ENCODE measurements at places on chromosomes 2 and 18. TPM values are rescaled to one million over a fixed set of nuclear protein-coding genes. Genes with fewer than 3 reads are reported as not detected.

Gene AQP12B
- total RNA-seq = not detected

Gene MYO1B
- total RNA-seq = 1.3 TPM

Gene UGT1A5
- total RNA-seq = not detected

Gene CYS1
- not detected for total RNA-seq

Gene ANKRD30BL
- not detected for total RNA-seq

Gene MSH6
- 44.7 TPM for total RNA-seq

Gene CCDC85A
- not detected for total RNA-seq

Gene CXCR1
- total RNA-seq = 0.13 TPM

Gene RGPD4
- not detected for total RNA-seq

GRCh38 chr2:97900806-97901205 is 94.9 kb downstream of the TMEM131 start:
- DNase-seq = no peak
- H3K27me3 ChIP-seq = no peaks in the 10 kb centered on the region
- H3K4me1 ChIP-seq = no peaks in the 10 kb centered on the region
- H3K27ac ChIP-seq = no peak overlapping the region
- H3K4me3 ChIP-seq = no peak overlapping the region
- no peaks in the 10 kb centered on the region for H3K36me3 ChIP-seq

DNA sequence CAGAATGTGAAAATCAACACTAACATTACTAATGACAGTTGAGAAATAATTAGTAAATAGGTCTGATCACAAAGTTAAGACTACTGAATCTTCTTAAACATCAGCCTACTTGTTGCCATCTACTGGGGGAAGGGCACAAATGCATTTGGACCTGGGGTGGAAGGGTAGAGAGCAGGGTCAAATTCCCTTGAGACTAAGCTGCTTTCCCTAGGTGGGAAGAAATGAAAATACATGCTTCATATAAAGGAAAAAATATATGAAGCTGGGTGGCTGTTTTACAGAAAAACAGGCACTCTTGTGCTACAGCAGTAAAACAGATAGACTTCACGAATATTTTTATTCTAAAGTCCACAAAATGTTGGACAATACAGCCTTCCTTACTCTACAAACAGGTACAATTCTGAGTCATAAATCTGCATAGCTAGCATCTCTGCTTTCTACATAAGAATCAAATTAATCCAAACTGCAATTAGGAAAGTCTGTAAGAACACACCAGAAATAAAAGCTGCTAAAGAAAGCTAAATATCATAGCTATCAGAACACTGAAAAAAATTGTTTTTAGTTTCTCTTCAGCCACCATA is 10.9 kb downstream of the TRIP12 start:
- no peak overlapping the region for H3K4me3 ChIP-seq
- H3K27ac ChIP-seq = no peak overlapping the region
- H3K36me3 ChIP-seq = peaks cover 8% of the 10 kb centered on the region

- no peaks in the 10 kb centered on the region for H3K4me1 ChIP-seq
- H3K36me3 ChIP-seq = no peaks in the 10 kb centered on the region
- no peak overlapping the region for H3K27ac ChIP-seq
- H3K27me3 ChIP-seq = peaks cover 4% of the 10 kb centered on the region
Observed at GRCh38 chr18:62455222-62455621, 67.6 kb upstream of the ZCCHC2 start.

- DNase-seq = no peak
- no peaks in the 10 kb centered on the region for H3K4me1 ChIP-seq
- no peak overlapping the region for H3K4me3 ChIP-seq
- no peak overlapping the region for H3K27ac ChIP-seq
- no peaks in the 10 kb centered on the region for H3K27me3 ChIP-seq
Observed at GRCh38 chr18:49976795-49977560, 163.6 kb upstream of the ACAA2 start.

DNA sequence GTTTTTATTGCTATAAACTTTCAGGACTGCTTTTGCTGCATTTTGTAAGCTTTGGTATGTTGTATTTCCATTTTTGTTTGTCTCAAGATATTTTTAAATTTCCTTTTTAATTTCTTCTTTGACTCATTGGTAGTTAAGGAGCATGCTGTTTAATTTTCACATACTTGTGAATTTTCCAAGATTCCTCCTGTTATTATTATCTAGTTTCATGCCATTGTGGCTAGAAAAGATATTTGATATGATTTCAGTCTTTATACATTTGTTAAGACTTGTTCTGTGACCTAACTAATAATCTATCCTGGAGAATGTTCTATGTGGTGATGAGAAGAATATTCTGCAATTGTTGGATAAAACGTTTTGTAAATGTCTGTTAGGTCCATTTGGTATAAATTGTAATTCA is 62.1 kb downstream of the NUP35 start:
- DNase-seq = no peak
- H3K27ac ChIP-seq = no peak overlapping the region
- H3K4me3 ChIP-seq = no peak overlapping the region
- H3K36me3 ChIP-seq = peaks cover 36% of the 10 kb centered on the region

- DNase-seq = no peak
- no peak overlapping the region for H3K4me3 ChIP-seq
- no peaks in the 10 kb centered on the region for H3K27me3 ChIP-seq
- no peak overlapping the region for H3K27ac ChIP-seq
- no peaks in the 10 kb centered on the region for H3K4me1 ChIP-seq
Observed at GRCh38 chr18:40006634-40007033, 1948.4 kb upstream of the PIK3C3 start.

GRCh38 chr2:72117718-72118117 is 29.9 kb downstream of the CYP26B1 start:
- H3K4me3 ChIP-seq = no peak overlapping the region
- H3K27ac ChIP-seq = no peak overlapping the region
- no peak for DNase-seq
- peaks cover 35% of the 10 kb centered on the region for H3K27me3 ChIP-seq
- no peaks in the 10 kb centered on the region for H3K4me1 ChIP-seq
- no peaks in the 10 kb centered on the region for H3K36me3 ChIP-seq

DNA sequence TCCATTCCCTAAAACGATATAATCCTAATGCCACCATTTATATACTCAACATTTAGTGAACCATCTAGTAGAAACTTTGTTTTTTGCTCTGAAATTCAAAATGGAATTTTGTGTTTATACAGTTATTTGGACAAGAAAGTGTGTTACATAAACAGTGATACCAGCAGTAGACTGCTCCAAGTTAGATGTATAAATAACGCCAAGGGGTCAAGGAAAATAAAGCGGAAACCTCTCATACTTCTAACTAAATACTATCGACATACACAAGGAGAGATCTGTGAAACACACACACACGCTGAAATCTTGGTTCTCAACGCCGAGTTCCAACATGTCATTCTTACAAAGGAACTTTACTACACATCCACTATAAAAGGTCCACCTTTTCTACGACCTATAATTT is 1.2 kb downstream of the TXNL1 start:
- no peak for DNase-seq
- H3K27me3 ChIP-seq = no peaks in the 10 kb centered on the region
- H3K4me3 ChIP-seq = peak overlapping the region; percentile 93
- H3K36me3 ChIP-seq = no peaks in the 10 kb centered on the region

DNA sequence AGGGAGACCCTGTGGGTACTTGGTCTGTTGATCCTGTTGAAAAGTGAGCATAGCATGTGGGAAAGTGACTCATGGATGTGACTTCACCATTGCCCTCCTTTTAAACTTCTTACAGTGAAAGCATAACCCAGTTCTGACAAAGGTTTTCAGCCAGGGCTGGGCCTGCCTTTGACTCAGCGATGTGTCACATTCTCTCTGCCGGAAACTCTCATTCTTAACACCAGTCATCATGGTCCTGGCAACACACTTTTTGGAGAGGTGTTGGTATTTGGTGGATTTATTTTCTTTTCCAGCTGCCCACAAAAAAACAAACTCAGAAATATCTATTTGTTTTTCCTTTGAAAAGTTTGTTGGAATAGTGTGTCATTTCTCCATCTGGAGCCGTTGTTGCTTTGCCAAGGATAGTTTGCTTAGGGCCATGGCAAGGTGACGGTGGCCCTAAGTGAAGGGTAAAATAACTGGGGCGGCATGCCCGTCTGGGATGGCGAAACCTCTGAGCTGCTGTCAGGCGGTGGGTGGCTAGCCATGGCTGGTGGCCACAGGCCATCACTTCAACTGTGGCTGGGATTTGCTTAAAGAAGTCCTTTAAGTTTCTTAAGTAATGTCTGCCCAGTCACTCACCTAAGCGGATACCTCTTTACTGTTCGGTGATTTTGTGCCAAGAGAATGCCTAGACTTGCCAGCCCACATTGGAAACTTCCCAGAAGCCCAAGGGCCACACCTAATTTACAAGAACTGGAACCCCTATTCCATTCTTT is 123.3 kb downstream of the LTBP1 start:
- no peak overlapping the region for H3K4me3 ChIP-seq
- no peak for DNase-seq
- H3K27me3 ChIP-seq = no peaks in the 10 kb centered on the region
- H3K4me1 ChIP-seq = no peaks in the 10 kb centered on the region
- no peaks in the 10 kb centered on the region for H3K36me3 ChIP-seq

GRCh38 chr2:176851889-176852483 is 360.6 kb upstream of the HNRNPA3 start:
- no peak overlapping the region for H3K4me3 ChIP-seq
- peaks cover 13% of the 10 kb centered on the region for H3K4me1 ChIP-seq
- H3K36me3 ChIP-seq = no peaks in the 10 kb centered on the region
- no peak overlapping the region for H3K27ac ChIP-seq
- no peak for DNase-seq

GRCh38 chr2:156845806-156846558 is 409.8 kb downstream of the GPD2 start:
- H3K27me3 ChIP-seq = no peaks in the 10 kb centered on the region
- DNase-seq = no peak
- H3K27ac ChIP-seq = no peak overlapping the region
- no peak overlapping the region for H3K4me3 ChIP-seq
- no peaks in the 10 kb centered on the region for H3K4me1 ChIP-seq
- no peaks in the 10 kb centered on the region for H3K36me3 ChIP-seq

GRCh38 chr2:79375817-79376216 is 137.0 kb upstream of the CTNNA2 start:
- no peak overlapping the region for H3K27ac ChIP-seq
- no peak overlapping the region for H3K4me3 ChIP-seq
- H3K36me3 ChIP-seq = no peaks in the 10 kb centered on the region
- DNase-seq = no peak
- H3K27me3 ChIP-seq = no peaks in the 10 kb centered on the region
- no peaks in the 10 kb centered on the region for H3K4me1 ChIP-seq

DNA sequence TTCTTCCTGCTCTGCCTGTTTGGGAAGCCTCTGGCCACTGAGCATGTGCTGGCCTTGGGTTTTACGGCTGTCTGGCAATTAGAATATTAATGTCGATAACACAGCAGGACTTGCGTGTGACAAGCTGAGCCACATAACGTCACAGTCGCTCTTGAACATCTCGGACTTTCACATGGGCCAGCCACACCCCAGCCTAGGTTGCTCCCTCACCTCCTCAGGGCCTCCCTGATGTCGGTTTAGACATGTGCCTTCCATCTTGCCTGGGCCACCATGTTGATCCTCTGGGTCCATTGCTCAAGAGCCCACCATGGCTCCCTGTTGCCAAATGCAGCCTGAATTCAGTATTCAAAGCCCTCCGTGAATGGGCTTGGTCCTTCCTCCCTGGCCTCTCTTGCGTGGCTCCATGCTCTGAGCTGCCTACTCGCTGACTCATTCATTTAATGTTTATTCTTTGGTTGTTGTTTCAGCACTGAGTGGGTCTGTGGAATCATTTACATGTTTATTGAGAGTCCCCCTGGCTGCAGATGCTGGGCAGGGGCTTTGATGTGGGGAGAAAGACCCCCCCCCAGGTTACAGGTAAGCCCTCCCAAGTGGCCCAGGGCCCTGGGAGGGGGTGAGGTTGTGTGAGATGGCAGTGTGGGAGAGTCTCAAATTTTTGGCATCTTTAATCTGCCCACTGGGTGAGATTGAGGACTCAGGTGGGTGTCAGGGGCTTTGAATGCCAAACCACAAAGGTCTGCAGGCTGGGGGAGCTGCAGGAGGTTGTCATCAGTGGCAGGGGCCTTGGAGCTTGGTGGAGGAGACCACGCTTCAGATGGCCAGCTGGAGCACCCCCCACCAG is 62.0 kb downstream of the ODC1 start:
- H3K27ac ChIP-seq = no peak overlapping the region
- H3K4me3 ChIP-seq = no peak overlapping the region
- H3K36me3 ChIP-seq = peaks cover 4% of the 10 kb centered on the region
- peaks cover 21% of the 10 kb centered on the region for H3K4me1 ChIP-seq
- no peaks in the 10 kb centered on the region for H3K27me3 ChIP-seq

GRCh38 chr2:86825693-86826381 is 35.1 kb upstream of the CD8A start:
- peak; percentile 63 for DNase-seq
- peak overlapping the region; percentile 56 for H3K4me3 ChIP-seq
- H3K27ac ChIP-seq = peak overlapping the region; percentile 79
- H3K4me1 ChIP-seq = peaks cover 21% of the 10 kb centered on the region

DNA sequence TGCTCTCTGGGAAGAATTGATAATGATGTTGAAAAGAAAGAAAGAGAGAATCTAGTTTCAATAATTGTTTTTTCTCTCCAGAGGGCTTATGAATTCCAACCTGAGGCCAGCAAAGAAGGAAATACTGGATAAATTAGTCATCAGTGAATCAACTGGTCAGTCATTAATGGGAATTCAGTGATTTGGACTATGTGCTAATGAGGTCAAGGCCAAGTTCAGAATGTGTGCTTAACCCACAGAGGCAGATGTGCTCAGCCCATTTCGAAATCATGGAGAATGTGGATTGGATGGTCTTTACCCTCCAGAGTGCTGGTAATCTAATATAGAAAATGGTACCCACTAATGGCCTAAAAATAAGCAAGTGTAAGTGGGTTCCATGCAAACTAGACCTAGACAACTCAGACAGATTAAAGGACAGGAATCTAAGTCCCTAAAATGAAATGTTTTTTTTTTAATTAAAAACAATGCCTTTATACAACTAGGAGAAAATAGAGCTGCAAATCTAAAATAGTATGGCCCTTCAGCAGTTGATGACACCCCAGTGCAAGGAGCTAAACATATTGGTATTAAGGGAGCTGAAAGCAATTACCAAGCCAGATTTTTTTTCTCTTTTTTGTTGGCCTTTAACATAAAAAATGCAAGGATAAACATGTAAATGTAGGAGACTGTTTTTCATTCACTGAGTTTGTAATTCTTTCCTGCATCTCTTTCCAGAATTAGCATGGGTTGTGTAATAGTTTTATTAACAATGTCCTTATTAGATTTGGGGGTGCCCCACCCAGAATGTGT is 296.9 kb downstream of the SATB2 start:
- no peak overlapping the region for H3K4me3 ChIP-seq
- no peaks in the 10 kb centered on the region for H3K27me3 ChIP-seq
- no peaks in the 10 kb centered on the region for H3K36me3 ChIP-seq
- DNase-seq = no peak
- H3K4me1 ChIP-seq = no peaks in the 10 kb centered on the region

All from T-cell (primary cell).